ENCODE measurements at places on chromosomes 2 and 18.

DNA sequence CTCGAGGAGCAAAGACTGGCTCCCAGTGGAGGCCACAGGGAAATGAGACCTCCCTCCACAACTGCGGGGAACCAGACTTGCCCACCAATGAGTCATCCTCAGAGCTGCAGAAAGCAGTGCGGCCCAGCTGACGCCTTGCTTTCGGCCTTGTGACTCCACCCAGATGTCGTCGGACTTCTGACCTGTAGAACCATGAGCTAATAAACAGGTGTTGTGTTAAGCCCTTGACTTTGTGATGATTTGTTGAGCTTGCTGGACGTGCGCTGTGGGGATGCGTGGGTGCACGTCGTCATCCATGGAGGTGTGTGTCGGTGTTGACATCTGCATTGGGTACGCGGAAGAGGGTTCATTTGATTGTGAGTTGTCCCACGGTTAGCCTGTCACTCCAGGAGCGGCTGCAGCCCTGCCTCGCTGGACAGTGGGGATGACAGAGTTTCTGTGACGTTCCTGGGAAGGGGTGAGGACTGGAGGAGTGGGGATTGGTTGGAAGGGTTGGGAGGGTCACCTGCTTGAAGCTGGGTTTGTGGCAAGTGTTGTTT, 154.1 kb downstream of the SH3BP4 start:
- DNase-seq, result no peak

GRCh38 chr2:20231159-20231558, 6.2 kb upstream of the SDC1 start:
- DNase-seq, result no peak

DNA sequence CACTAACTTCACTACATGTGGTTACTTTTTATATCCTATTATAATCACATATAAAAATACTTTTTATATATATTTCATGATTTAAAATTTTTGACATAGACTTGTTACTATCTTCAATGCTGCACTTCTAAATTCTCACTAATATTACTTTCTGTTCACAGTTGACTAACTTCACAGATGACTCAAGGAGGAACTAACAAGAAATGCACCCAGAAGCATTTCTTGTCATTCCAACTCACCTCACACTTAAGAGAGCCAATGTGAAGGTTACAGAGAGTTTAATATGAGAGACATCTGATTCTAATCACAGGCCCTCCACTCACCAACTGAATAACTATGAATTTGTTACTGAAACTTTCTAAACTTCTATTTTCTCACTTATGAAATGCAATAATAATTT, 399.8 kb upstream of the SLC8A1 start:
- no peak for DNase-seq

GRCh38 chr2:66577321-66578053, 142.6 kb downstream of the MEIS1 start:
- no peak for DNase-seq

DNA sequence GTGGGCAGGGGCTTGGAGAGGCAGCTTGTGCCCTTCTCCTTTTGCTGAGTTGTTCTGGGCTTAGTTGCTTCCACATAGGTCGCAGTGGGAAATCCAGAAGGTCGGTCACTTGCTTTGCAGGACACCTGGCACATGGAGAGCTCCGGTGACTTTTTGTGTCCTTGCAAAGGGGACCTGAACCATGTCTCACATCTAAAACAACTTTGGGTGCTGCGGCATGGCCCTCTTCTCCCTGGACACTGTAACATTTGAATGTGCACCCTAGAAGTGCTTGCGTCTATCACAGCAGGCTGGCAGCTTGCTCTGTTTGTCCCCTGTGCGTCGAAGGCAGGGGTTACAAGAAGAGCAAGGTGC, 189.9 kb upstream of the TWIST2 start:
- no peak for DNase-seq

DNA sequence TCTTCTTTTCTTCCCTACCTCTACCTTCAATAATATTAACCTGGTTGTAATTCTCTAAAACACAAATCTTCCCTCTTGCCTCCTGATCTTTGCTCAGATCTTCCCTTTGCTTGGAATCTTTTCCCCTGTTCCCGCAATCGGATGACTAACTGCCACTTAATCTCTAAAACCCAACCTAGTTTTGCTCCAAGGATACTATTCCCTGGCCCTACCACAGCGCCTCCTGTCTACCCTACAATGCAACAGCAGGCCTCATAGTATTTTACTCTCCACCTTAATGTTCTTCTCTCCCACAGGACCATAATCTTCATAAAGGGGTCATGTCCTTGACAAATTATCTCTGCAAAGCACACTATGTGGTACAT, 246.8 kb upstream of the TNP1 start:
- DNase-seq, result no peak

- no peak for DNase-seq
These were observed 536.7 kb downstream of the RIT2 start for GRCh38 chr18:42578792-42579191.

DNA sequence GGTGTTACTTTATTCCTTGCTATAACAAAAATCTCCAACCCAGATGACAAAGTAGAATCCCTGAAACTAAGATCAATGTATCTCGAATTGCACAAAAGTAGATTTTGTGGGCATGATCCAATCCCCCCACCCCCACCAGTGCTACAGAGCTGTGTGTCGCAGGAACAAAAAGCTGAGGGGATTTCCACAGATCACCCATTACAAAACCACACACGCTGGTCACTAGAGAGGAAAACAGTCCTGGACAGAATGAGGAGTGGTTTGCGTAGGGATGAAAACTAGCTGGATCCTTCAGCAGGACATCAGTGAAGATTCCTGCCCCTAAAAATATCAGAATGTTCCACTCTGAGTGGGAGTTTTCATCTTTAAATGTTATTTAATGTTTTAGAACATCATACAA, 165.3 kb upstream of the STK17B start:
- DNase-seq, result no peak

DNA sequence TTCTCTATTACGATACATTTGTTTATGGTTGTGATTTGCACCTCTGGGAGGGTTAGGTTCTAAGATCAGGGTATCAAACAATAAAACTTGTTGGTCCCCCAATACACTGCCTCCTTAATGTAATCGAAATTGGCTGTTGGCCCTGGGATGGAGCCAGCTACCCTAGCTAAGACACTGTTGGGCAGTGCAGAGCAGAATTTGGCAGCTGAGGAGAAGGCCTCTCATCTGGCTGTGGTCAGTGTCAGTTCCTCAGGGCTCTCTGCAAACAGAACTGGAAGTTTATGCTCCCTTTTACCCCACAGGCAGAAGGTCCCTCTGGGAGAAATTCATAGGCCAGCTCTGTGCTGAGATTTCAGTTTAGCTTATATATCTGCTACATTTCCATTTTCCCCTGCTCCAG, 8.6 kb upstream of the HAAO start:
- DNase-seq, result no peak

DNA sequence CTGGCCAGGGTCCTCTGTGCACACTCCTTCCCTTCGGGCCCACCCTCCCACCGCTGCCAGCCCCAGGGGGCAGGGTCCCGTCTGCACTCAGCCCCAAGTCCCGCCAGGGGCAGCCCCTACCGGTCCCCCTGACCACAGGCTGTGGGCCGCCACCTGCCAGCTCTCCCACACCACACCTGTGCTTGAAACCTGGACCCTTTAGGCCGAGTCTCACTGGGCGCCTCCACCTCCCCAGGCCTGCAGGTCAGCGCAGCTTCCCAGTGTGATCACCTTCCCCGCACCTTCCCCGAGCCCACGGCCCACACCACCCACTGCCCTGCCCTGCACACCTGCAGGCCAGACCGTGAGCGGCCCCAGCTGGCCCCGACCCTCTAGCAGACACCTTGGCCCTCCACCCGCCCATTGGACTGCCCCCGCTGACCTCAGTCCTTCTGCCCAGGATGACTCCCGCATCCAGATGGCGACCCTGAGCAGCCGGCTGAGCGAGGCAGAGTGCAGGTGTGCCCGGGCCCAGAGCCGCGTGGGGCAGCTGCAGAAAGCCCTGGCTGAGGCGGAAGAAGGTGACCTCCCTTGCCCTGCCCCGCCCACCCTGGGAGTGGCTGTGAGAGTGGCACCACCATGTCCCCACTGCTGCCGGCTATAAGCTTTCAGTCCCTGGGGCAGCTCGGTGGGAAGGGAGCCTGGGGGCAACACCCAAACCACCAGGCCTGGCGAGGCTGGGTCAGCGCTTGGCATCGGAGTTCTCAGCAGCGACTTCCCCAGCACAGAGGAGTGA, 31.3 kb upstream of the SNED1 start:
- DNase-seq, result no peak

- no peak for DNase-seq
These were observed 53.2 kb upstream of the CCDC85A start for GRCh38 chr2:56130463-56131070.

- no peak for DNase-seq
These were observed 215.3 kb downstream of the ANKRD30B start for GRCh38 chr18:14963246-14963645.

DNA sequence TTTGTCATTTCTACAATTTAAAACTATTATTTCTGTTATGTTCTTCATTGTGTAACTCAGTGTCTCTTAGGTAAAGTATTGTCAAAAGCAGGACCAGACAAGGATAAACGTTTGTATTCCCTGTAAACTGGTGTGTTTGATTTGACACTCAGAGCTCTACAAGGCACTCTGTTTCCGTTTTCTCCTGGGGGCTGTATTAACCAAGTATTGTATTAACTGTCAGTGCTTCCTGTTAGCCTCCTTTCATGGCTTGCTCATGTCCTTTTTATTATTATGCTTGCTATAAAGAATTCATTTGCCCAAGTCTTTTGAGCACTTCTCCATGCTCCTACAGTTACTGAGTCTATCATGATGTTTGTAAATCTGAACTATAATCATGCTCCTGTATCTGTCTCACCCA, 323.7 kb downstream of the LPIN1 start:
- DNase-seq, result no peak

DNA sequence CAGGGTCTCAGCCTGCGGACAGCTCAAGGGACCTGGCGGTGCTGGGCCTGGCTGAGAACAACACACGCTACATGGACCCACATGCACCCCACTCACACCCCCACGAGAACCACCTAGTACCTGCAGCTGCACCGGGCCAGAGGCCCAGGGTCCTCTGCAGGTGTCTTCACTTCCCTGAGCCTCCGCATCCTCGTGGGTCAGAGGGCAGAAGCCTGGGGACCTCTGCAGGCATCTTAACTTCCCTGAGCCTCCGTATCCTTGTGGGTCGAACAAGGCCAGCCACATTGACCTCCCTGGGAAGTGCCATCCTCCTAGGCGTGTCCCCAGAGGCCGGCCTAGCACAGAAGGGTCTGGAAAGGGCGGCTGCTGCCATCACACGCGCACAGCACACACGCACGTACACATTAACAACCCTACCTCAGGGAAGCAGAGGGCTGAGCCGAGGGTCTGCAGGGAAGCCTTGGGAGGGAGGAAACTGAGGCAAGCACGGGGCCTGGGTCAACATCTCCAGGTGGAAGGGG, 62.5 kb upstream of the HPCAL1 start:
- DNase-seq, result no peak

- no peak for DNase-seq
These were observed 34.4 kb downstream of the FLACC1 start for GRCh38 chr2:201322772-201323171.

GRCh38 chr2:230666446-230666845, 46.2 kb upstream of the CAB39 start:
- no peak for DNase-seq

DNA sequence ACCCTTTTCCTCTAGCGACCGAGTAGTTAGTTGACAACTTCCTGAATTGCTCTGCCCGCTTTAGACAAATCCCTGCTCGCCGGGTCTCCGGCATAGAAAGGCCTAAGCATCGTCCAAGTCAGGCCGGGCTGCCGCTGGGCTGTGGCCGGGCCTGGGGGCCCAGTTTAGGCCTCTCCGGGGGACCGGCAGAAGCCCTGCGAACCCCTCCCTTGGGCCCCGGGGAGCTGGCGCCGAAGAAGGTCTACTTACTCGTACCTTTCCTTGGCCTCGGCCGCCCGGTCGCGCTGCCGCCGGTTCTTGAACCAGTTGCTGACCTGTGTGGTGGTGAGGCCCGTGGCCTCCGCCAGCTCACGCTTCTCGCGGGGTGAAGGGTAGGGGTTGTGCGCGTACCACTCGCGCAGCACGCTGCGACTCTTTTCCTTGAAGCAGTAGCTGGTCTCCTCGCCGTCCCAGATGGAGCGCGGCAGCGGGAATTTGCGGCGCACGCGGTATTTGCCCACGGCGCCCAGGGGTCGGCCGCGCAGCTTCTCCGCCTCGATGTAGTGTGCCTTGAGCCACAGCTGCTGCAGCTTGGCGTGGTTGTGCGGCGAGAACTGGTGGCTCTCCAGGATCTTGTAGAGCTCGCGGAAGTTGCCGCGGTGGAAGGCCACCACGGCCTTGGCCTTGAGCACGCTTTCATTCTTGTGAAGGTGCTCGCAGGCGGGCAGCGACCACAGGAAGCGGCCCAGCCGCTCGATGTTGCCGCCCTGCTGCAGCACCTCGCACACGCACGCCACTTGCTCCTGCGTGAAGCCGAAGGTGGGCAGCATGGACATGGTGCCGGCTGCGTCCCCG, 739 bp downstream of the SIX2 start:
- DNase-seq, result no peak

- DNase-seq, result peak; percentile 58
These were observed 114.3 kb downstream of the SPP2 start for GRCh38 chr2:234164493-234165413.

- no peak for DNase-seq
These were observed 2.4 kb downstream of the MYL12B start for GRCh38 chr18:3264362-3264761.

- DNase-seq, result no peak
These were observed 247.6 kb downstream of the DYM start for GRCh38 chr18:49212819-49213218.

GRCh38 chr2:235135990-235136561, 184.3 kb downstream of the SH3BP4 start:
- peak; percentile 39 for DNase-seq

DNA sequence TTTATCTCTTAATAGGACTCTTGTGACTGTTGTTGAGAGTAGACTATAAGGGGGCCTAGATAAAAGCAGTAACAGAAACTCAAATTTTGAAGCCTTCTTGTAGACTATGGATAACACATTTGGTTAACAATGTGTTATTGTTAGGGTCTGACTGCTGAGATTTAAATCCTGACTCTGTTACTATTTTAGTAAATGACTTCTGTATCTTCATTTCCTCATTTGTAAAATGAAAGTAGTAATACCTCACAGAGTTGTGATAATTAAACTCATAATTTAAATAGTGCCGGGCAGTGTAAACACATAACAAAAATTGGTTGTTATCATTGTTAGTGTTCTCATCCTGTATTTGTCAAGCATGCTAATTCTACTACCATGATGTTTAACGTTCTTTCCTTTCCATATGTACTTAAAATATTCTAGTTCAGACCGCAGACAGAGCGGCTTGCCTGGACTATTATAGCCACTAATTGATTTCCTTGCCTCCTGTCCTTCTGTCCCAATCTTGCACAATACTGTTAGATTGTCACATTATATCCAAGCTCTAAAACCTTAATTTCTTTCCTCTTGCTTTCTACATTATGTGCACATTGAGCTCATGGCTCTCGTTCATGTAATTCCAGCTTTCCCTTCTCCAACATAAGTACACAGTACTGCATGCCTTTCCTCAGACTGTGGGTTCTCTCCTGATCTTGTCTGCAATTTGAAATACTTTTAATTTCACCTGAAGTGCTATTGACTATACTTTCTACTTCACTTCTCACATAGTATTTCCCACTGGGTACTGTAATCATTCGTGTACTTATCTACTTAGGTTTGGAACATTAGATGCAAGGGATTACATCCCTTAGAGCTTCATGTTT, 48.4 kb downstream of the RBBP8 start:
- no peak for DNase-seq

- no peak for DNase-seq
These were observed 372.6 kb upstream of the POU3F3 start for GRCh38 chr2:104481341-104481740.
